ENCODE measurements at places on chromosomes 6 and 20.

GRCh38 chr6:111642463-111643158 lies 36.9 kb upstream of the TRAF3IP2 start:
- no peak for DNase-seq

DNA sequence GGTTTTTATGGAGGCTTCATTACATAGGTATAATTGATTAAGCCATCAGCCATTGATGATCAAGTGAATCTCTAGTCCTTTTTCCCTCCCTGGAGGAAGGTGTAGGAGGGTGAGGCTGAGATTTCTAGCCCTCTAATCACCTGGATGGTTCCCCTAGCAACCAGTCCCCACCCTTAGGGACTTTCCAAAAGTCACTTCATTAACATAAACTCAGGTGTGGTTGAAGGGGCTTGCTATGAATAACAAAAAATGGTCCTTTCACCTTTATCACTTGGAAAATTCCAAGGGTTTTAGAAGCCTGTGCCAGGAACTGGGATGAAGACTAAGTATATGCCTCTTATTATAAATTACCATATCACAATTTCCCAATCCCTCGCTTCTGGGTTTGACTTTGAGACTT lies 40.4 kb downstream of the SMPDL3A start:
- no peak for DNase-seq

DNA sequence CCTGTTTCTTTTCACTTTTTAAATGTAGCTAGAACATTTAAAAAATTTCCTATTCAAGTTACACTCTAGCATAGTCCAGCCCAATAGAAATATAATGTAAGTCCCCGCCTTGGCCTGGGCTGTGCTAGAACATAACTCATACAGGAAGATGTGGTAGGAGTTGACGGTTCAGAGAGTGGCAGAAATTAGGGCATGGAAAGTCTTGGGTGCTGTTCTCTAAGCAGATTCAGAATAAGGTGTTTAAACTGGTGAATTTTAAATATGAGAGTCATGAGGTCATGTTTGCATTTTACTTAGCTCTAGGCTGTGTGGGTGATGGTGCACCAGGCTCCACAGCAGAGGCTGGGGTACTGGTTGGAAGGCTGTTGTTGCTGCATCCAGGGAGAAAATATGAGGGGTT lies 256.5 kb downstream of the FARS2 start:
- no peak for DNase-seq

- DNase-seq = no peak
These were observed 125.2 kb downstream of the TSHZ2 start for GRCh38 chr20:53097371-53097770.

DNA sequence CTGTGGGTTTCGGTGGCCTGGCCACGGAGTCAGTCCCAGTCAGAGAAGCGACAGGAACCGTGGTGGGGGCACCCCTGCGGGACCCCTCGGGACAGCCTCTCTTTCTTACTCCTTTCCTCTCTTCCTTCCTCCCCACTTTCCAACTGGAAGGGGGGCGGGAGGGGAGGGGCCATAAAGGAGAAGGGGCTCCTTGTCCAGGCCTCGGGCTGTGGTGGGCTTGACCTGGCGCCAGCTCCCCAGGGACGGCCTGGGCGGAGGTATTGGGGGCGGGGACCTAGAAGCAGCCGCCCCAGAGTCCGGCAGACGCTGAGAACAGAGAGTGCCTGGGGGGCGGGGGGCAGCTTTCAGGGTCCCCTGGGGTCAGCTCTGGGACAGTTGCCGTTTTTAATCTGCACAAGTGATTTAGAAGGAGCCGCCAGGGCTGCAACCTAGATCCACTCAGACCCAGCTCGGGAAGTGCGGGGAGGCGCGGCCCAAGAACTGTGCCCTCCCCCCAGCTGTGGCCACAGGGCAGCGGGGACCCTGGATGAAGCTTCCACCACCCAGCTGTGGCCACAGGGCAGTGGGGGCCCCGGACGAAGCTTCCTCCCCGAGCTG lies 6.4 kb upstream of the ABHD16B start:
- no peak for DNase-seq

GRCh38 chr20:20731945-20732296 lies 19.5 kb upstream of the RALGAPA2 start:
- DNase-seq = no peak

- DNase-seq = no peak
These were observed 280.5 kb downstream of the SYNE1 start for GRCh38 chr6:152356662-152357061.

DNA sequence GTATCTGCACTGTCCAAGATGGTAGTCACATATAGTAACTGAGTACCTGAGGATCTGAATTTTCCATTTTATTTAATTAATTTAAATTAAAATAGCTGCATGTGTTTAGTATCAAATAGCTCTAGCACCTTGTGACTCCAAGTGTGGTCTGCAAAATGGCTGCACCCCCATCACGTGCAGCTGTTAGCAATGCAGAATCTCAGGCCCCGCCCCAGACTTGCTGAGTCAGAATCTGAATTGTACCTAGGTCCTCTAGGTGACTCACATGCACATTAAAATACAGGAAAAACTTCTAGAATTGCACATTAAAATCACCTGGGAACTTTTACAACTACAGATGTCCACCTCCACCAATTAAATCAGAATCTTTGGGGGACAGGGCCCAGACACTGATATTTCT lies 19.2 kb upstream of the FAM83C start:
- no peak for DNase-seq

- DNase-seq = no peak
These were observed 94.8 kb upstream of the FOXA2 start for GRCh38 chr20:22679197-22679596.

- no peak for DNase-seq
These were observed 246.6 kb downstream of the GRIK2 start for GRCh38 chr6:101640131-101640530.

- DNase-seq = no peak
These were observed 277.2 kb downstream of the FRK start for GRCh38 chr6:115783402-115784061.

- DNase-seq = no peak
These were observed 44.3 kb downstream of the OR2B2 start for GRCh38 chr6:27867945-27868300.

GRCh38 chr6:42292004-42292740 lies 74.5 kb upstream of the MRPS10 start:
- DNase-seq = no peak

DNA sequence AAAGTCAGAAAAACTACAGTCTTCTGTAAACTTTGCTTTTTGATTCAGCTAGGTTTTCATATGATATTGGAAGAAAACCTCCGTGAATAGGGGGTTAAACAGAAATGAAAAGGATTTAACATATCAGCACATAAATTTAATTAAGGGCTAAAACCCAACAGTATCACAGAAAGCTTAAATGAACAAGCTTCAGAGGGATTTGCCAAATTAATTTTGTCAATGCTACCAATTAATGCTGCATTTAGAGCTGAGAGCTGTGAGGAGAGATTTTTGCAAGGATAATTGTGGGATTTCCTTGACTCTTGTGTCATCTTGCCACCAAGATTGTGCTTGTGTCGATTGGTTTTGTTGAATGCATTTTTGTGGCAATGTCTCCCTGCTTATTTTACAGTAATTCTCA lies 379.9 kb downstream of the CD109 start:
- DNase-seq = no peak
